ENCODE measurements at places on chromosomes 13 and 19.

- no peak for DNase-seq
Observed at GRCh38 chr13:23025864-23026608, 154.7 kb upstream of the SGCG start.

GRCh38 chr13:90455067-90455466, 892.4 kb upstream of the MIR17HG start:
- no peak for DNase-seq

GRCh38 chr13:112992931-112993680, 24.1 kb downstream of the MCF2L start:
- DNase-seq: no peak

DNA sequence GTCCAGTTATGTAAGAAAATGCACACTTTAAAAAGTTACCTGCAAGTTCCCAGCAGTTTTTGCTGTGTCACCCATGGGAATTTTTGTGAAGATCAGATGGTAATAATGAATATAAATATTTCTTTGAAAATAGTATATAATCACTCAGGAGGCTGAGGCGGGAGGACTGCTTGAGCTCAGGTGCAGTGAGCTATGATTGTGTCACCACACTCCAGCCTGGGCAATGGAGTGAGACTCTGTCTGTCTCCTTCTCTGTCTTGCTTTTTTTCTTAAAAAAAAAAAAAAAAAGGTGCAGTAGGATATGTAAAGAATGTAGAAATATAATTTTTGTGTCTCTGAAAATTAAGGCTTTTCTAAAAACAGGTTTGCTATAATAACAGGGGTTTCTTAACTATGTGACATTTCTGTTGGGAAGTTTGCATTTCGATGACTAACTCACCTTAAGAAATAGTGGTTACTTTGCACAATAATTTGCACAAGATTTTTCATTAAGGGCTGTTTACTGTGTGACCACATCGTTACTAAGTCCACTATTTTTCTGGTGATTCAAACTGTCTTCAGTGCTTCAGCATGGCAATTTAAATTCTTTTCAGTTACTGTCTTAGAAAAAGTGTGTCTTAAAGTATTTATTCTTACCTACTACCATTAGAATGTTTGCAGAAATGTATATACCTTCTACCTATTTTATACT, 37.3 kb downstream of the DNAJC3 start:
- peak; percentile 67 for DNase-seq

DNA sequence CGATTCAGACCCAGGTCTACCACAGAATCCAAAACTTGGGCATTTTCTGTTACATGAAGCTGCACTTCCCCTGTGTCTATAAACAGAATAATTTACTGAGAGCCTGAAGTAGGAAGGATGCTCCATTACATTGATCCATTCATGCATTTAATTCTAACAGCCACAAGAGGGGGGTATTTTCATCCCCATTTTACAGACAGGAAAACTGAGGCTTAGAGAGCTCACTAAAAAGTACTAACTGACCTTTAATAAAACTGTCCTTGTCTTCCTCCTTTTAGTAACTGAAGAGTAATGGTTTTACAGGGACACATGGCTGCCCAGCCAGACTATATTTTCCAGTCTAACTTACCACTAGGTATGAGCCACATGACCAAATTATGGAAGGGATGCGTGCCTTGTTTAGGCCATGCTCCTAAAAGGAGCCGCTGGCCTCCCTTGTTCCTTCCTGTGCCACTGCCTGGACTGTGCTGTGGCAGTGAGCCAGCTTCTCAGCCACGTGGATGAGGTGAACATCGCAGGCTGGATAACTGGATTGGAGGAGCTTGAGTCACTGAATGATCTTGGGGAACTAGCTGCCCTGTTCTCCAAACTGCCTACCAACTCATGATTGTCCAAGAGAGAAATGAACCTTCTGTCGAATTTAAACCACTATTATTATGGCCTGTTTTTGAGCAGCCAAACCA, 108.3 kb downstream of the DOCK9 start:
- no peak for DNase-seq

DNA sequence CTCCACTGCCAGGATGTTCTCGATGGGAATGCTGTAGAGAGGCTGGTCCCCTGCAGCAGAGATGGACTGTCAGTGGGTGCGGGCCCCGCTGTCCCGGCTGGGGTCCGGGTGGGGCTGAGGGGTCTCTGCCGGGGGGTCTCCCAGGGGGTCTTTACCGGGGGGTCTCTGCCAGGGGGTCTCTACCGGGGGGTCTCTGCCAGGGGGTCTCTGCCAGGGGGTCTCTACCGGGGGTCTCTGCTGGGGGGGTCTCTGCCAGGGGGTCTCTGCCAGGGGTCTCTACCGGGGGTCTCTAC, 25.7 kb upstream of the C13orf46 start:
- DNase-seq: no peak

GRCh38 chr19:17755977-17756670, 4.8 kb downstream of the FCHO1 start:
- peak; percentile 38 for DNase-seq

- DNase-seq: peak; percentile 85
Observed at GRCh38 chr19:3176715-3177501, 1.7 kb upstream of the S1PR4 start.

GRCh38 chr19:16970821-16971220, 55.8 kb downstream of the CPAMD8 start:
- DNase-seq: no peak

DNA sequence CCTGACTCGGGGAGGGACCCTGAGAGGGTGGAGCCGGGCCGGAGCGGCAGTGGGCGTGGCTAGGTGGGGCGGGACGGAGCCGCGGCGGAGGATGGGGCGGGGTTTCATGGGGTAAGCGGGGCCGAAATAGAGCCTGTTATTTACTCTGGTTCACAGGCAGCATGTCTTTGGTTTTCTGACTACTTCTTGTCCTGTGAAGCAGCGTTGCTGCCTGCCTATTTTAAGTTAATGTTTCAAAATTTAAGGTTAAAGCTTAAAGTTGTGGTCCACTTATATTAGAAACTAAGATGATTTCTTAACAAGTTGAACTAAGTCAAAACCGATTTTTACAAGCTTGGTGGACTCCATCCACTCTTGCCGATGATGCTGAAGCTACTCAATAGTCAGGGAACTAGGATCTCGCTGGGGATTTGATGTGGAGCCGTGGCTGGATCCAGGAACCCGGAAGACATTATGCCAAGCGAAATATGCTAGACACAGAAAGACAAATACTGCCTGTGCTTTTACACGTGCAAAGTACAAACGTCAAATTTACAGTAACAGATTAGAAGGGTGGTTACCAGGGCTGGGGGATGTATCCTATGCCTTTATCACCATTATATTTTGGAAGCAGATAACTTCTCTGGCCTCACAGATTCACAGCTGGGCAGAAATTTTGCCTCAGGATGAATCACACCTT, 433 bp upstream of the ZNF616 start:
- DNase-seq: peak; percentile 100

DNA sequence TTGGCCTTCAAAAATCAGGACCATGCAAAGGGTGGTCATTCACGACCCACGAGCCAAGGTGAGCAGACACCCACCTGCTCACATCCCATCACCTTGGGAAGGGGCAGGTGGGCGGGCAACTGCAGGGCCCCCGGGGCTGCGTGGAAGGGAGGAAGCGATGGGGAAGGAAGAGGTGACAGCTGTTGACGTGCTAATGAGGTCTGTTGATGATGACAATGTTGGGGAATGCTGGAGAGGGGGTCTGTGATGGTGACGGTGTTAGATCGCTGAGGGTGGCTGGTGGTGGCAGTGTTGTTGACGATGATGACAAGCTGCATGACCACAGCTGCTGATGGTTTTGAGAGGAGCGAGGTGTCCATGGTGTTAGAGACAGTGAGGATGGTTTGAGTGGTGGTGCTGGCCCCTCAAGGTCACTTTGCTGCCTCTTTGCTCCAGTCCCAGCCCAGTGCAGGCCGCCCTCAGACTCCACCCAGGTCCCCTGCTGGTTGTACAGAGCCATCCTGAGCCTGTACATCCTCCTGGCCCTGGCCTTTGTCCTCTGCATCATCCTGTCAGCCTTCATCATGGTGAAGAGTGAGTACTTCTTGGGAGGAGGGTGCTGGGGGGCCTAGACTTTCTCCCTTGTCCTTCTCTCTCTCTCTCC, 900 bp downstream of the MCEMP1 start:
- no peak for DNase-seq

- DNase-seq: peak; percentile 17
Observed at GRCh38 chr13:102983496-102983895, 82.7 kb downstream of the SLC10A2 start.

DNA sequence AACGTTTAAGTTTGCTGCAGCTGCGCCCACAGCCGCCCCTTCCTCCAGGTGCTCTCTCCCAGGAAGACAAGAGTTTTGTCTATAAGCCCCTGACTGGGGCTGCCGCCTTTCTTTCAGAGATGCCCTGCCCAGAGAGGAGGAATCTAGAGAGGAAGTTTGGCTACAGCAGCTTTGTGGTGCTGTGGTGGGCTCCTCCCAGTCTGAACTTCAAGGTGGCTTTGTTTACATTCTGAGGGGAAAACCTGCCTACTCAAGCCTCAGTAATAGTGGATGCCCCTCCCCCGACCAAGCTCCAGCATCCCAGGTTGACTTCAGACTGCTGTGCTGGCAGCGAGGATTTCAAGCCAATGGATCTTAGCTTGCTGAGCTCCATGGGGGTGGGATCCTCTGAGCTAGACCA, 6.4 kb upstream of the ERICH6B start:
- DNase-seq: no peak

DNA sequence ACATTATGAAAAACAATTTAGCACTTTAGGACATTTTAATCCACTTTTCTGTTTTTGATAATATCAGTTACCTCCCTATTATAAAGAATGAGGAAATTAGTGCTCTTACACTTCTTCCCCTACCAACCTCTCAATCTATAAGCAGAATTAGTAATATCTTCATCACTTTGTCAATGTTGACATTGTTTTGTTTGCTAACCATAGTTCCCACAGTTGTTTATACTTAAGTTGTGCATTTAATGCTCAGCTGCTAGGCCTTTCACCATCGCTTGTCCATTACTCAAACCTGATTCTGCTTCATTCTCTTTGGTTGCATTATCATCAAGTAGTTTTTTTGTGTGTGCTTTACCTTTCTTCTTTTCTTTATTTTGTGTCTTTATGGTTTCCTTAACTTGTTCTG, 132.1 kb downstream of the CDK8 start:
- DNase-seq: no peak

DNA sequence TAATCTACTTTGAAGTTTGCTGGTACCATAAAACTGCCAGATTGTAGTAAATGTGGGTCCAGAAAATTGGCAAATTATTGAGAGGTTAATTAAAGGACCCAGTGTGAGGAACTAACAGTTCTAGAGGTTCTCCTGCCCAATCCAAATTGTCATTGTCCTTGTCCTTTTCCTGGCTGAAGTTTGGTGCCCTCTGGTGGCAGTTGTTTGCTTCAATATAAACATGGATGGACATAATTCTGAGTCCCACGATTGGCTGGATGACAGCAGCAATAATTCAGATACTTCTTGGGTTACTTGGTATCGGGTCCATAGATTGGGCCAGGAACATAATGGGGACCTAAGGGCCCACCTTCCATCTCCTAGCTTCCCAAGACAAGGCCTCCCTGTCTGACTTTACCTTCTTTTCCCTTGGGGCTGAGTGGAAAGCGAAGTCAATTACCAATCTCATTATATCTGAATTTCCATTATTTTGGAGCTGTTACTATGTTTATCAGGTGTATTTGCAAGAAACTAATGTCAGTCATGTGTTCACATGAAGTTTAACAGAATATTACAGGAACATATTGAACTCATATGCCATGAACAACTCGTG, 33.8 kb upstream of the GARRE1 start:
- peak; percentile 57 for DNase-seq

DNA sequence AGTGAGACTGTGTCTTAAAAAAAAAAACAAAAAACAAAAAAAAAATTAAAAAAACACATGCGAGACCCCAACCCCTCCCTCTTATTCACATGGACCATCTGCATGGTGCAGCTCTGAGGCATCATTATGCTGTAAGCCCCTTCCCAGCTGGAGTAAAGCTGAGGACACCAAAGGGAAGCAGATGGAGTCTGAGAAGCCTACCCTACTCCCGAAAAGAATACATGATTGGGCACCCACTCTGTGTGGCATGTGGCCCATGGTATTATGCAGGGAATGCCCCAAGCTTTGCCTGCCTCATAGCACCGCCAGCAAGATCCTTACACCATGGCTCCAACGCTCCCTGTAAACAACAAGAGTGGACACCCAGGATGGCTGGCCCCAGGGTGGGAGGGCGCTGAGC, 4.7 kb downstream of the PTH2 start:
- DNase-seq: no peak

DNA sequence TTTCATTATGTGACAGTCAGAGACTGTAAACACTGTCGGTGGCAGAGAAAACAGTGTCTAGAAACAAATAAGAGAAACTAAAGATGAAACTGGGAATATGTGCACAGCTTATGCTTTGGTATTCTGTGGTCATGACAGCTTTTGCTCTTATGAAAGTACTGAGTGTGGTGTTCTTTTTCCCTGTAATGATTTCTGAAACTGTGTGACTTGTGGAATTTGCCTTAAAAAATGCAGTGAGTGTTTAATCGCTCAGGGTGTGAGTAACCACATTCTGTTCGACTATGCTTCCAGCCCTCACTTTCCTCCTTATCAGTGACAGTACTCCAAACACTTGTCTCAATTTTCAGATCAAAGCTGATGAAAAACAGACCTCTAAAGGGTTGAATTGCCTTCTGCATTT, 66.9 kb upstream of the DIAPH3 start:
- DNase-seq: peak; percentile 19

DNA sequence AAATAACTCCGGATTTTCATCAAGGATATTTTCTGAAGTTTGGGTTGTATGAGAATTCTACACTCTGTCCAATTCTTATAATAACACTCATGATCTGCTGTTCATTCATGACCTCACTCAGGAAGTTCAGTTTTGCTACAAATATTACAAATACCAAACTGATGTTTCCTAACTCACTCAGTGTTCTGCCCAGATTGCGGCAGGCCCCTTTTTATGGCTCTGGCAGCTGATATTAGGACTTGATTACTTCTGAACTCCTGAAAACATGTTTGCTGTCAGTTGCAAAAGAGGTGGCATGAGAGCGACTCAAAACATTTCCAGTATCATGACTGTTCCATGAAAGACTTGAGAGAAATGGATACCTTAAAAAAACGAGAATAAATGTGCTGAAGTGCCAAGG, 188.0 kb downstream of the RGCC start:
- DNase-seq: peak; percentile 81

GRCh38 chr19:54307389-54308020, 5.5 kb downstream of the LILRA5 start:
- no peak for DNase-seq

- no peak for DNase-seq
Observed at GRCh38 chr13:40629678-40630384, 36.6 kb downstream of the FOXO1 start.

DNA sequence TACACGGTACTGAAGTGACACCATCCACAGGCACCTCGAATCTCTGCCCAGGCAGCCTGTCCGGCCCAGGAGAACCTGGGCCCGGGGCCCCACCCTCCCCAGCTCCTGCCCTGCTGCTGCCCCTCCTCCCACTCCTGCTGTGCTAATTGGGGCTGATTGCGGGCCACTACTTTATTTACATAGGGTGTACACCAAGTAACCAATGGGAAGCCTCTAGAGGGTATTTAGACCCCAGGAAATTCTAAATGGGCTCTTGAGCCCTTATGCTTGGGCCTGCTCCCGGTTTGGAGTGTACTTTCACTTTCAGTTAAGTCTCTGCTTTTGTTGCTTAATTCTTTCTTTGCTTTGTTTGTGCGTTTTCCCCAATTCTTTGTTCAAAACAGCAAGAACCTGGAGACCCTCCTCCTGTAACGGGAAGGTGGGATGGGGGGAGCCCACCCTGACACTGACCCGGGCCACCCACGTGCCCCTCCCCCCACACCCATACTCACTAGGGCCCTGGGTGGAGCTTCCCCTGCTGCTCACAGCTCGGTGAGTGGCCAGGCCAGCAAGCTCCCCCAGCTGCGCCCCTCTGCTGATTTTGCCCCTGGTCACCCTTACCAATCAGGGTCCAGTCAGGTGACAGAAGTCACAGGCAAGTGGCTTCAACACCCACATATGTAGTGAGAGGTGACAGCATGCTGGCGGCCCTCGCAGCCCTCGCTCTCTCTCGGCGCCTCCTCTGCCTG, 9.4 kb downstream of the SCGB2B2 start:
- DNase-seq: peak; percentile 34
